Motor neuron (in vitro differentiated cells): ENCODE measurements at places on chromosomes 16 and 17.

GRCh38 chr17:58329810-58330537 is 1.4 kb upstream of the TSPOAP1 start:
- ATAC-seq: no peak

DNA sequence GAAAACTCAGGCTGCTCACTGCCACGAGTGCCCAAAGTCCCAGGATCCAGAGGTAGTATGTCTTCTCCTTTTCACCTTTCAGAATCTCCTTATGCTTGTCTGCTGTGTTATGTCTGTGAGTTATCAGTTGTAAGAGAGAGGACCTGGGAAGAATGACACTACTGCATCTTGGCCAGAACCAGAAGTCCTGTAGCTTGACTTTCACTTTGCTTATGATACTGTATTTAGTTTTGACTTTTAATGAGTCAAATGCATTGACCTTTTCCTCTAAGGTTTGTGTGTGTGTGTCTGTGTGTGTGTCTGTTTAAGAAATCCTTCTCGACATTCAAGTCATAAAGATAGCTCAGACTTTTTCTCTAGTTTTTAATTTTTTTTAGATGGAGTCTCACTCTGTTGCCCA is 43.4 kb downstream of the BMERB1 start:
- ATAC-seq: no peak

GRCh38 chr16:21037168-21037567 is 113.5 kb downstream of the DNAH3 start:
- ATAC-seq: no peak

- peak; percentile 74 for ATAC-seq
These were observed 421 bp upstream of the DLX4 start for GRCh38 chr17:49968405-49969133.
